ENCODE measurements at places on chromosomes 3 and 15. TPM values are rescaled to one million over a fixed set of nuclear protein-coding genes. Genes with fewer than 3 reads are reported as not detected.

GRCh38 chr15:94199725-94200124, 31.6 kb upstream of the MCTP2 start:
- no peak for DNase-seq

GRCh38 chr3:127690823-127691452, 18.2 kb downstream of the ABTB1 start:
- DNase-seq, result no peak

GRCh38 chr15:78108300-78109084, 16.1 kb downstream of the SH2D7 start:
- no peak for DNase-seq

GRCh38 chr15:86879250-86880229, 799.9 kb downstream of the AGBL1 start:
- no peak for DNase-seq

- DNase-seq, result peak; percentile 18
Measured at GRCh38 chr3:132180337-132180791, 136.8 kb upstream of the ACP3 start.

DNA sequence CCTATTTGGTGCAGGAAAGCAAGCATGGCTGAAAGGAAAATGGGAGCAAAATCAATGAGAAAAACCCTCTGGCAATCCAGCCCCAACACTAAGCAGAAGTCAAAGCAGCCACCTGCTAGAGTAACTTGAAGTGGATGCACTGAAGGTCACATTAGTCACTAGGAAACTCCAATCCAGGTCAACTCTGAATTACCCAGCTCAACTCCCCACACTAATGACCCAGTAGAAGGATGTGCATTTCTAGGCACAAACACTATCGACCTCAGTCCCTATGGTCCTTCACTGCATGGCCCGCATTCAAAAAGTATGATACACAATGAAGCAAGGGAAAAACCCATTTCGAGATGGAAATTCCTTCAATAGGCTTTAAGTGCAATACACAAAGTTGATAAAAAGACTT, 80.6 kb downstream of the RAD18 start:
- no peak for DNase-seq

- no peak for DNase-seq
Measured at GRCh38 chr3:19190602-19191001, 42.3 kb downstream of the KCNH8 start.

DNA sequence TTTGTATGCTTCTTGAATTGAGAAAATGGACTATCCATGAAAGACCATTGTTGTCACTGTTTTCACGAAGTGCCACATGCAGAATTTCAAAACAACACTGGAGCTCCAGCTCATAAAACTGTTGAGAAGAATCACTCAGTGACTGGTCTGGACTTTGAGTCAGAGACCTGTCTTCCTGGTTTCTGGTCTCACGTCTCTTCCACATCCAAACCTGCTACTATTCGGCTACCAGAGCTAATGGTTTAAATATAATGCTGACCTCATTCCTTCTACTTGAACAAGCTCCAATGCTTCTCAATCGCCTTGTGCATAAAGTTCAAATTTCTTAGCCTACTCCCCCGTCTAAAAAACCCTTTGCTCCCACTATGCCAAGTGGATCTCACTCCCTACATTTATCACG, 227.9 kb upstream of the NR2F2 start:
- DNase-seq, result no peak

- DNase-seq, result no peak
Measured at GRCh38 chr15:88390164-88390901, 76.9 kb downstream of the MRPL46 start.

DNA sequence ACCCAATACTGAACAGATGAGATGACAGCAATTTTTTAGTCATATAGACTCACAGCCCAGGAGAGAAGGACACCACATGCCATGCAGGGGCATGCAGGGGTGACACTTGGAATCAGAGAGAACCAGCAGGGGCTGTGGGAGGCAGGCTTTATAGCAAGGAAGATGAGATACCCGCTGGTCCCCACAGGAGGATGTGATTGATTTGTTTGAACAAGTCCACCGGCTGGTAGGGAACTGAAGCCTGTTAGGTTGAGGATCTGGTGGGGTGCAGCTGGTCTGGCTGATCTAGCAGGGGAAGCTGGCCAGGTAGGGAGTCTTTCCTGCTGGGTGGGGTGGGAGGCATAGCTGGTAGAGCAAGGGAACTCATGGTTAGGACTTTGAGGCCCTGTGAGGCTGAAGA, 18.0 kb upstream of the ACAN start:
- DNase-seq, result no peak

- DNase-seq, result no peak
Measured at GRCh38 chr3:170725285-170725731, 139.4 kb upstream of the SLC7A14 start.

DNA sequence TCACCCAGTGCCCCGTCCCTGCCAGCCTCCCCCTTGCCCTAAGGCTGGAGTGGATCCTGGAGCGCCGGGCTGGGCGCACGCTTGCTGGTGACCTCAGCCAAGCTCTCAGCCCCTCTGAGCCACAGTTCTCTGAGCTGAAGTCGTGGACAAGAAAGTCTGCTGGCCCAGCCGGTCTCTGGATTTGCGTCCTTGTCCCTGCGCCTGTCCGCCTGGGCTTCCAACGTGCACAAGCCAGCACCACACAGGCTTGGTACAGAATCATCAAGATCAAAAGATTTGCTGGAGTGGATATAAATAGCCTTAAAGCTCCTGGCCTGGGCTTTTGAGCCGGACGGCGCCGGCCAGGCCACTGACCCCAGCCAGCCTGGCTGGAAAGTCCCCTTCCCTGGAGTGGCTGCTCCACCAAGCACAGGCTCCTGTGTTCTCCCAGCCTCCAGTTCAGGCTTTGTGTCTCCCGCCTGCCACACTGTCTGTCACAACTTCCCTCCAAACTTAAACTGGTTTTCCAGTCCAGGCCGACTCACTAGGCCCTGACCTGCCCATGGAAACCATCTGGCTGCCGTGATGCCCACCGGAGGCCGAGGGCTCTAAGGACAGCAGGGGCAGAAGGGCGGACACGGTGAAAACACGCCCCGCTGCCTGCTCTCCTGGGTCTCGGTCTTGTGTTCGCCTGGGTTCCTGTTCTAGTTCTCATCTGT, 156.2 kb downstream of the NUP210 start:
- DNase-seq, result no peak

DNA sequence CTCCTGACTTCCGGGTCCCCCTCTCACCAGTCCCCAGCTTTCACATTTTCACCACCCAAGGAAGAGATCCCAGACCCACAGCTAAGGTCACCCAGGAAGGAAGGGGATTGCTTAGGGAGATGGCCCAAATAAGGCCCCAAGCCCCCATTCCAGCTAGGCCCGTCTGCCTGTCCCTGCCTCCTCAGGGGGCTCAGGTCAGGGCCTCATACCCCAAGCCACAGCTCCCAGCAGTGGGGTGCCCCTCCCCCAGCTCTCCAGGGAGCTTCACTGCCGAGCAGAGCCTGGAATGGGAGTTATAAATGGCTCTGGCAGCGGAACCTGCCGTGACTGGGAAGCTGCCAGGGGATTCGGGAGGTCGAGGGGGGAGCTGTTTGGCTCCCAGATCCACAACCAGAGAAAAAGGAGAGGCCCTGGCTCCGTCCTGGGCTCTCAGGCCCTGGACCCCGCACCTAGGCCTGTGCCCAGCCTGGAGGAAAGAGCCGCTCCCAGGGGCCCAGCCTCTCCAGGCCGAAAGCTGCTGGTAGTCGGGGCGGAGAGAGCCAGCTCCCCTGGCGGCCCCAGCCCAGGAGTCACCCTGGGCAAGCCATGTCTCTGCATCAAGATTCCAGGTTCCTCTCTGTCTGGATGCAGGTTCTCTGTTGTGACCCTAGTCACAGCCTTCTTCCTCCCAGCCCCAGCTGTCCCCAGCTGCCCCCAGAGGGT, 550 bp downstream of the CCDC9B start:
- peak; percentile 45 for DNase-seq

DNA sequence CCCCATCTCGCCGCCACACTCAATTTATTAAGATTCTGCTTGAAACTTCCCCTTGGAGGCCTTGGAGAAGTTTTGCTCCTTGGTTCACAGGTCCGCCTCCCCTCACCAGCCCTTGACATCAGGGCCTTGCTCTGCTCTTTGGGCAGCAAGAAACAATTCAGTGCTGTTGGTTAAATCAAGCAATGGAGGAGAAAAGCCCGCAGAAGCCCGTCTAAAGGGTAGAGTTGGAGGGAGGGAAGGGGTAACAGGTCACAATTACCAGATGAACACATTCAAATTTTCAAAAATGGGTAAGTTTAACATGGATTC, 429 bp downstream of the PARP9 start:
- DNase-seq, result peak; percentile 6

- DNase-seq, result no peak
Measured at GRCh38 chr3:112651071-112651470, 10.1 kb upstream of the CCDC80 start.

GRCh38 chr3:145692751-145693150, 468.2 kb downstream of the PLOD2 start:
- no peak for DNase-seq

DNA sequence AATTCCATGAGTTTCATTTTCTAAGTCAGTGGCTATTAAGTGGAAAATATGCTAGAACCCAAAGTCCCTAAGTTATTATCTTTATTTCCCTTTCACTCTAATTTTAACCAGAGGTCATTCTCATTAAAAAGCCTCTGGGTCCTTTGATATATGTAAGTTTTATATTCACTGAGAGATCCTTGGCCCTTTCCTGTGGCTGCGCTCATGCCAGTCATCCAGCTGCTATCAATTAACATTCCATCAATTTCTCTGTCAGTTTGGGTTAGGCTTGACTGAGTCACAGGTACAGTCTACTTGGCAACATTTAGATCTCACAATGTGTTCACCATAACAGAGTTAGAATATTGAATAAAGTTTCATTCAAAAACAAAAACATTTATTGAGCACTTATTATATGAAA, 58.0 kb upstream of the FBN1 start:
- DNase-seq, result peak; percentile 76

GRCh38 chr3:188262913-188263683, 109.1 kb downstream of the LPP start:
- DNase-seq, result peak; percentile 91

- no peak for DNase-seq
Measured at GRCh38 chr3:138433892-138434275, 532 bp upstream of the ESYT3 start.

- DNase-seq, result no peak
Measured at GRCh38 chr3:24947103-24947502, 452.5 kb upstream of the THRB start.

DNA sequence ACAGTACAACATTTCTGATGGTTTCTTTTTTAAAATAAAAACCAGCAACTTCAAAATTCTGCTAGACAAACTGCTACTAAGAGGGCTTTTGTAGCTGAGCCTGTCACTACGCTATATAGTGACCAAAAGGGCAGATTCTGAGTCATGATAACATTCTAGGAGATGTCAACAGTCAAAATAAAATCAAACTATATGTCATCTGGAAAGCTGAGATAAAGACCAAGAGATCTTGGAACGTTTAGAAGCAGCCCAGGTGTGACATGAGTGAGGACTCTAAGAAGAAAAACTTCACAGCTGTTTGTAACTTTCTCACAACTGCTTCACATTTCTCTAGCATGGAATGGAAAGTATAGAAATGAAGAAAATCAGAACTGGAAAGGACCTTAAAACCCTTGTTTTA, 84.6 kb downstream of the FILIP1L start:
- DNase-seq, result no peak

CCR3 gene
- not detected for polyA plus RNA-seq

HRG gene
- polyA plus RNA-seq, result not detected

GABRR3 gene
- not detected for polyA plus RNA-seq

ESYT3 gene
- 0.29 TPM for polyA plus RNA-seq

NXPE3 gene
- 7.6 TPM for polyA plus RNA-seq

ATP10A gene
- polyA plus RNA-seq, result not detected

KNL1 gene
- 6.1 TPM for polyA plus RNA-seq
